ENCODE measurements at places on chromosomes 13 and 19.

DNA sequence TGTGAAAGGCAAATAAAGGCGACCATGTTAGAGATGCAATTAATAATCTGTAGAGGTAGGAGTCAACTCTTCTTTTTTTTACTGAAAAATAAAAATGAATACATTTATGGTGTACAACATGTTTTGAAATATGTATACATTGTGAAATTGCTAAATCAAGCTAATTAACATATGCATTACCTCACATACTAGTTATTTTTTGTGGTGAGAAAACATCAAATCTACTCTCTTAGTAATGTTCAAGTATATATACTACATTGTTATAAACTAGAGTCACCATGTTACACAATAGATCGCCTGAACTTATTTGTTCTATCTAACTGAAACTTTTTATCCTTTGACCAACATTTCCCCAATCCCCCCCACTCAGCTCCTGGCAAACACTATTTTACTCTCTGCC is 143.2 kb downstream of the POU4F1 start:
- no peak for DNase-seq

- no peak for DNase-seq
Measured at GRCh38 chr19:57282011-57282643, 1.8 kb downstream of the ZNF460 start.

GRCh38 chr13:64765636-64766035 is 2464.5 kb downstream of the PCDH9 start:
- DNase-seq = no peak

- no peak for DNase-seq
Measured at GRCh38 chr19:29090783-29091526, 122.0 kb downstream of the UQCRFS1 start.

- DNase-seq = no peak
Measured at GRCh38 chr13:74024314-74024713, 109.9 kb downstream of the KLF12 start.

DNA sequence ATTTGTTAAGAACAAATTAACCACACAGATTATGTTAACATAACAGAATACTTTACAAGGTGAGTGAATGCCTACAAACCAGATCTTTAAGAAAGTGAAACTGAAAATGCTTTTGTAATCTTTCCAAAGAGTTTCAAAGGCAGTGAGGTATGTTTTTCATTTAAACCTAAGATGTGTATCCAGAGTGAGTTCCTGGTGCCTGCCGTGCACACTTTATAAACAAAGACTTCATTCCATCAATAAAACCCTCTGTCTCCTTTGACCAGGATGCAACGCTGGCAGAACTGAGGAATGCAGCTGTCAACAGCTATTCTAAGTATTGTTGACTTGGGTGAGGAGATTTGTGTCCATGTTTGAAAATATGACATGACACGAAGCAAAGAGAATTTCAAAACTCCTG is 344.6 kb downstream of the DNAJC15 start:
- no peak for DNase-seq

DNA sequence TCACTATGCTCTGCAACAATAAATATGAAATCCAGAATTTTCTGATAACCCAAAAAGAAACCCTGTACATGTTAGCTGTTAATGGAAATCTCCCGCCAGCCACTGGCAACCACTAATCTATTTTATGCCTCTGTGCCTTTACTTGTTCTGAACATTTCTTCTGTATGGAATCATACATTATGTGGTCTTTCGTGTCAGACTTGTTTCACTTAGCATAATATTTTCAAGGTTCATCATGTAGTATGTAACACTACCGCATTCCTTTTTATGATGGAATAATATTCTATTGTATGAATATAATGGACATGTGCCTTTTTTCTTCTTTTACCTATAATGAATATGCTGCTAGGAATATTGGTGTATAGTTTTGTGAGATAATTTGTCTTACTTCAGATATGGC is 1123.3 kb downstream of the EFNB2 start:
- DNase-seq = no peak

GRCh38 chr19:32415669-32416068 is 10.1 kb downstream of the DPY19L3 start:
- no peak for DNase-seq

- no peak for DNase-seq
Measured at GRCh38 chr19:10763828-10764339, 46.0 kb downstream of the DNM2 start.

DNA sequence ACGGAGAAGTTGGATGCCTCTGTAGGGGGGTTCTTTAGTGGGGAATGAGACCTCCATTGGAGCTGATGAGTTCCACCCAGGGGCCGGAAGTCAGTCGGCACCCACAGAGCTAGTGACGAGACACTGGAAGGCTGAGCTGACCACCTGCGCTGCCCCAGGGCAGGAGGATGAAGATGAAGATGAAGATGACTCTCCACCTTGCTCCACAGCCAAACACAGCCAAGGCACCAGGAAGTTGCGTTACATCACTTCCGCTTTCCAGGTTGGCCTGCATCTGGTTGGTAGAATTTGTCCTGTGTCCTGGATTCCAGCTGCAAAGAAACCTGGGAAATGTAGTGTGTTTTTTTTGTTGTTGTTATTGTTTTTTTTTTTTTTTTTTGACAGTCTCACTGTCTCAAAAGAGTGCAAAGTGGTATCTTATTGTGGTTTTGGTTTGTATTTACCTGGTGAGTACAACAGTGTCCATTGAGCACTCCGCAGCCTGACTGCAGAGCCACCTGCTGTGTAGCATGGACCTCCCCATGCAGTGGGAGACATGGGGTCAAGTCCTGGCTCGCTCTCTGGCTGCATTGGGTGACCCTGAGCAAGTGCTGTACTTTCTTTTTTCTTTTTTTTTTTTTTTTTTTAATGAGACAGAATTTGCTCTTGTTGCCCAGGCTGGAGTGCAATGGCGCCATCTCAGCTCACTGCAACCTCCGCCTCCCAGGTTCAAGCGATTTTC is 1.9 kb downstream of the TBC1D17 start:
- no peak for DNase-seq
